ENCODE measurements at places on chromosomes 5 and 9. TPM values are rescaled to one million over a fixed set of nuclear protein-coding genes. Genes with fewer than 3 reads are reported as not detected.

DNA sequence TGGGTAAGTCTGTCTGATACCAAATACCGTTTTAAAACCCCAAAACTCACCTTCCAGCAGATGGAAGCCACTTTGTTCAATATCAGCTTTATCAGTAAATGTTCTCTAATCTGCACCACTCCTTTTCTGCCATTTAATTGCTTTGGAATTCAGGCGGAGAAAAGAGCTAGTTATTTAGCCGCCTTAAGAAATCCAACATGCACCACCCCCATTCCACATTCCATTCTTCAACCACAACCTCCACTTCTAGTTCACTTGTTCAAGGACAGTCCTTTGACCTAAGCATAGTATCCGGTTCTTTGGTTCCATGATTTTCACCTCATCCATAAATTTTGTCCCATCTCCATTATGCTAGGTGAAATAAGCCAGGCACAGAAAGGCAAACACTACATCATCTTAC, 240.1 kb downstream of the DNAH5 start:
- no peaks in the 10 kb centered on the region for H3K36me3 ChIP-seq
- no peak for DNase-seq
- no peak overlapping the region for H3K4me3 ChIP-seq
- H3K27ac ChIP-seq, result no peak overlapping the region
- H3K4me1 ChIP-seq, result peaks cover 3% of the 10 kb centered on the region

DNA sequence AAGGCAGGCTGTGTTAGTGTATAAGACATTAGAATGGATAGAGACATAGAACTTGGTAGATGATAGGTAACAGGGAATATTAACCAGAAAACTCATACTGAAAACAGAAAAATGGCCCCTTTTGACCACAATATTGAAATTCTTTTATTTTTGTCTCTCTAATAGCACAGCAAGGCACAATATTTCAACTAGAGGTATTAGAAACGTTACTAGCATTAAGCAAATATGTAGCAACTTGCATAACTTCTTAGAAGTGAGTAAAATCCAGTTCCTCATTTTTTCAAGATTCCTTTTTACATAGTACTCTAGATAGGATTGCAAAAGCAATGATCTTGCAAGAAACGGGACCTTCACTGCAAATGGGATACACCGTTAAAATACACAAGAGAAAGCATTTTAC, 102.7 kb upstream of the VCAN start:
- H3K36me3 ChIP-seq, result no peaks in the 10 kb centered on the region
- H3K4me1 ChIP-seq, result no peaks in the 10 kb centered on the region
- H3K27me3 ChIP-seq, result no peaks in the 10 kb centered on the region
- H3K4me3 ChIP-seq, result no peak overlapping the region
- H3K27ac ChIP-seq, result peak overlapping the region; percentile 9

GRCh38 chr5:154198611-154199230, 8.2 kb downstream of the GALNT10 start:
- H3K4me3 ChIP-seq, result no peak overlapping the region
- H3K27ac ChIP-seq, result no peak overlapping the region
- H3K4me1 ChIP-seq, result no peaks in the 10 kb centered on the region
- H3K27me3 ChIP-seq, result no peaks in the 10 kb centered on the region
- no peak for DNase-seq

DNA sequence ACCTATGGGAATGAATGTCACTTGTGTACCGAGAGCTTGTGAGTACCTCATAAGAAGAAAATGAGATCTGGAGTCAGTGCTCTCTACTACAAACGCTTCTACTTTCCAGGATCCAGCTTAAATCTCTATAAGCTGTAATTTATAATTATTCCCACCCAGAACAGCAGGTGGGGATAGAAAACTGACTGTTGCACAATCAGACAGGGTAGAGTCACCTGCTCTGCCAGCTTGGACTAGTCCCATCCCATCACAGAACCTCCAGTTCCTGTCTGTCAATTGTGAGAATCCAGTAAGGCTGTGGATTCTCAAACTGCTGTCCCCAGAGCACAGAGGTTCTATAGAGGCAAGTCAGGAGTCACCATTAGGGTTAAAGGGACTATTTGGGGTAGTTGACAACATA, 2.0 kb downstream of the SPINK7 start:
- no peak overlapping the region for H3K27ac ChIP-seq
- no peaks in the 10 kb centered on the region for H3K4me1 ChIP-seq
- no peaks in the 10 kb centered on the region for H3K36me3 ChIP-seq
- no peaks in the 10 kb centered on the region for H3K27me3 ChIP-seq

- DNase-seq, result no peak
- H3K27me3 ChIP-seq, result no peaks in the 10 kb centered on the region
- H3K4me1 ChIP-seq, result no peaks in the 10 kb centered on the region
- H3K36me3 ChIP-seq, result peaks cover 26% of the 10 kb centered on the region
Measured at GRCh38 chr9:100286257-100286656, 66.5 kb downstream of the TEX10 start.

DNA sequence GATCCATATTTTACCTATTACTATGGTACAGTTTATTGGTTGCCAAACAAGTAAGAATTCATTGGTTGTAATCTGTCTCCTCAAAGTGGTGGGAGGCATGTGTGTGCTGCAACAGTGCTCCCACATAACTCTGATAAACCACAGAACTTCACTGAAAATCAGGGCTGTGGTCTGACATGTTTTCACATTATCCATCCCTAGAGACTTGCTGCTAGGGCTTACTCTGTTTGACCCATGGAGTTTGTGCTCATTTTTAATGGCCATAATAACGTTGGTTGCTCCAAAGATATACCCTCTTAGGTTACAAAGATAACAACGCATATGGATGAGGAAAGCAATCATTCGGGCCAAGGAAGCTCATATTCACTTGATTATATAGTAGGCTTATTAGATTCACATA, 37.0 kb downstream of the HACD4 start:
- peaks cover 3% of the 10 kb centered on the region for H3K4me1 ChIP-seq
- H3K36me3 ChIP-seq, result no peaks in the 10 kb centered on the region
- no peaks in the 10 kb centered on the region for H3K27me3 ChIP-seq
- no peak overlapping the region for H3K4me3 ChIP-seq

GRCh38 chr5:105868038-105868780, 1802.5 kb downstream of the EFNA5 start:
- H3K27ac ChIP-seq, result no peak overlapping the region
- H3K27me3 ChIP-seq, result no peaks in the 10 kb centered on the region
- DNase-seq, result no peak

DNA sequence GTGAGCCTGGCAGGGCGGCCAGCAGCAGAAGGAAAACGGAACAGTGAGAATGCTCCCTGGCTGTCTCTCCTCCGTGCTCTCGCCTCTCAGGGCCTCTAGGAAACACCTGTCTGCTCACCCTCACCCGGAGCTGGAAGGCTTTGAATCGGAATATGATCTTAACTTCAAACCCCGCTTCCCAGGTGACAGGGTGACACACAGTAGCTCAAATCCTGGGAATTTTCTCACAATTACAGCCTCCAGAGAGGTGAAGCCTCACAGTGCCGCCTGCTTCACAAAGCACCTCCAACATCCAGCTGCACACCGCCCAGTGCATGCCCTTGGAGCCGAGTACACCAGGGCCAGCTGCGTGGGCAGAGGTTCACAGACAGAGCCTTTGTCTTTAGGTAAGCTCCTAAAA, 12.5 kb downstream of the SEC16A start:
- peaks cover 80% of the 10 kb centered on the region for H3K36me3 ChIP-seq
- no peaks in the 10 kb centered on the region for H3K27me3 ChIP-seq
- no peak for DNase-seq
- no peak overlapping the region for H3K27ac ChIP-seq
- H3K4me1 ChIP-seq, result no peaks in the 10 kb centered on the region

DNA sequence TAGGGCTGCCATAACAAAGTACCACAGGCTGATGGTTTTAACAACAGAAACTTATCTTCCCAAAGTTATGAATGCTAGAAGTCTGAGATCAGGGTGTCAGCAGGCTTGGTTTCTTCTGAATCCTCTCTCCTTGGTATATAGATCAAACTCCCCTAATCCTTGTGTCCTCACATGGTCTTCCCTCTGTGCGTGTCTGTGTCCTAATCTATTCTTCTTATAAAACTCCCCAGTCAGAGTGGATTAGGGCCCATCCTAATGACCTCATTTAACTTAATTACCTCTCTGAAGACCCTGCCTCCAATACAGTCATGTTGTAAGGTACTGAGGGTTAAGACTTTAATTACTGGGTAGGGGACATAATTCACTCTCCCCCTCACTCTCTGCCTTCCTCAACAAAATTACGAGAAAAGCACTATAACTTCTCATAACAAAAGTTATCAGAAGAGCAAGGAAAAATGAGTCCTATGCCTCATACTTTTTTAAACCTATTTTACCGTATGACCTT, 68.6 kb downstream of the DPYSL3 start:
- H3K4me3 ChIP-seq, result no peak overlapping the region
- DNase-seq, result no peak
- no peaks in the 10 kb centered on the region for H3K27me3 ChIP-seq
- no peaks in the 10 kb centered on the region for H3K36me3 ChIP-seq
- no peaks in the 10 kb centered on the region for H3K4me1 ChIP-seq
- H3K27ac ChIP-seq, result no peak overlapping the region

DNA sequence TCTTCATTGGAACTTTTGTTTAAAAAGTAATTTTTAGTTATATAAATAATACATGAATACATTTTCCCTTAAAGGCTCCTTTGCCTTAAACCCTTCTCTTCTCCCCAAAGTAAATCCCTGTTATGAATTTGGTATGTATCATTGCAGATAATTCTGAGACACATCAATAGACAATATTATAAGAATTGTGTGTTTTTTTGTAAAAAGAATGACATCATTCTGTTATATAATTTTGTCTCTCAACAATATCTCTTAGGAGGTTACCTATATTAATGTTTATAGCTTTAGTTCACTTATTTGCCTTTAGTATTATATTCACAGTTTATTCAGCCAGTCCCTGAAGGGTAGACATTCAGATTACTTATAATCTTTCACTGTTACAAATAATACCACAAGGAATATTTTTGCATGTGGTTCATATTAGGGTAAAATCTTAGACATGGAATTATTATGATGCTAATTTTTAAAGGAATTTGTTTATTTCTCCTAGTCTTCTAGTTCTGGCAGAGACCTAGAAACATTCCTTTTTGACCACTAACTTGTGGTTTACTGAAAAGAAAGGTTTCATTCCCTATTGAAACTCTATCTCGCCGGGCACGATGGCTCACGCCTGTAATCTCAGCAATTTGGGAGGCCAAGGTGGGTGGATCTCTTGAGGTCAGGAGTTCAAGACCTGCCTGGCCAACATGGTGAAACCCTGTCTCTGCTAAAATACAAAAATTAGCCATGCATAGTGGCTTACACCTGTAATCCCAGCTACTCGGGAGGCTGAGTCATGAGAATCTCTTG, 105.6 kb downstream of the KCTD16 start:
- no peak overlapping the region for H3K27ac ChIP-seq
- H3K36me3 ChIP-seq, result no peaks in the 10 kb centered on the region
- H3K4me1 ChIP-seq, result no peaks in the 10 kb centered on the region
- DNase-seq, result no peak
- H3K4me3 ChIP-seq, result no peak overlapping the region

- H3K27me3 ChIP-seq, result no peaks in the 10 kb centered on the region
- no peaks in the 10 kb centered on the region for H3K36me3 ChIP-seq
- peaks cover 23% of the 10 kb centered on the region for H3K4me1 ChIP-seq
- H3K27ac ChIP-seq, result no peak overlapping the region
- H3K4me3 ChIP-seq, result no peak overlapping the region
Measured at GRCh38 chr5:147836439-147836838, 5.0 kb upstream of the SPINK1 start.

DNA sequence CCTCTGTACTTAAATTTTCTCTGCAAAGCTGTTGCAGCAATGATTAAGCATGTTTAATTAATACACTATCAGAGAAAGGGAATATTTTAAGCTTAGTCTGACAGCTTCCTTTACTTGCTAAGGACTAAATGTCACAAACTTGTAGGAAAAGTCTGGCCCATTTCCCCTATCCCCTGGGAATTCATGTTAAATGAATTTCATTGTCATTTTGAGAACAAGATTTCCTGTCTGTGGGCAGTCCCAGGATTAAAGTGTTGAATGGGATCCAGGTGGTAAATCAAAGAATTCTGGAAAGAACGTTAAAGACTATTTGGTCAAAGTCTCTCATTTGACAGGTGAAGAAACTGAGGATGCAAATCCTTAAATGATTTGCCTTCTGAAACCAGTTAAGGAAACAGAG, 214.8 kb downstream of the MPDZ start:
- no peak for DNase-seq
- H3K4me1 ChIP-seq, result peaks cover 1% of the 10 kb centered on the region
- H3K27me3 ChIP-seq, result no peaks in the 10 kb centered on the region
- H3K27ac ChIP-seq, result no peak overlapping the region
- no peak overlapping the region for H3K4me3 ChIP-seq
- no peaks in the 10 kb centered on the region for H3K36me3 ChIP-seq

DNA sequence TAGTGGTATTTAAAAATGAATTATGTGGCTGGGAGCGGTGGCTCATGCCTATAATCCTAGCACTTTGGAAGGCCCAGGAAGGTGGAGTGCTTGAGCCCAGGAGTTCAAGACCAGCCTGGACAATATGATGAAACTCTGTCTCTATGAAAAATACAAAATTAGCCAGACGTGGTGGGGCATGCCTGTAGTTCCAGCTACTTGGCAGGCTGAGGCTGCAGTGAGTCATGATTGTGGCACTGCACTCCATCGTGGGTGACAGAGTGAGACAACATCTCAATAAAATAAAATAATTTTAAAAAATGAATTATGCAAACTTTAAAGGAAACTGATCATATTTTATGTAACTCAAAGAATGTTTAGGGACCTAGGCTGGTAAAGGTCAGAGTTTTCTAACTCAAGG, 310.8 kb upstream of the DMRT1 start:
- H3K36me3 ChIP-seq, result no peaks in the 10 kb centered on the region
- H3K4me3 ChIP-seq, result no peak overlapping the region
- no peak overlapping the region for H3K27ac ChIP-seq
- H3K27me3 ChIP-seq, result no peaks in the 10 kb centered on the region

- peaks cover 15% of the 10 kb centered on the region for H3K4me1 ChIP-seq
- H3K27ac ChIP-seq, result no peak overlapping the region
- no peaks in the 10 kb centered on the region for H3K36me3 ChIP-seq
- H3K4me3 ChIP-seq, result no peak overlapping the region
- no peak for DNase-seq
- no peaks in the 10 kb centered on the region for H3K27me3 ChIP-seq
Measured at GRCh38 chr9:27626244-27627187, 53.2 kb upstream of the C9orf72 start.

GRCh38 chr9:79360387-79361347, 211.1 kb upstream of the TLE4 start:
- no peak overlapping the region for H3K4me3 ChIP-seq
- no peaks in the 10 kb centered on the region for H3K27me3 ChIP-seq
- no peak for DNase-seq
- H3K27ac ChIP-seq, result no peak overlapping the region
- H3K4me1 ChIP-seq, result no peaks in the 10 kb centered on the region
- no peaks in the 10 kb centered on the region for H3K36me3 ChIP-seq

DNA sequence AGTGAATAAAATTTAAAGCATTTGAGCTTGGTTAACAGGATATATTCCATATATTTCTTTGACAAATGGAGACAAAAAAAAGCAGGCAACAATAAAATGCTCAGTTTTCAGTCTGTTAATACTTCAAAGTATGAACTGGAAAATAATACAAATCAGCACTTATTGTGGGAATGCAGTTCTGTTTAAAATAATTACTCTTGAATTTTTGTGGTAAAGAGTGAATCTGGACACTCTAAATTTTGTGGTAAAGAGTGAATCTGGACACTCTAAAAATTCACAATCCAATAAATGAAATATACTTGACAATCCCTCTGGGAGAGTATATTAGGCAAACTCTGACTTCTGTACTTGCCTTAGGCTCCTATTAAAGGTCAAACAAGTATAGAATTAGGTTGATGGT, 141.9 kb upstream of the RASA1 start:
- H3K4me1 ChIP-seq, result no peaks in the 10 kb centered on the region
- H3K27ac ChIP-seq, result no peak overlapping the region
- no peak overlapping the region for H3K4me3 ChIP-seq
- no peaks in the 10 kb centered on the region for H3K27me3 ChIP-seq

The FUBP3 gene
- 26.5 TPM for total RNA-seq

The NR5A1 gene
- not detected for total RNA-seq

The GRXCR2 gene
- not detected for total RNA-seq

The MSANTD3 gene
- 5.9 TPM for total RNA-seq

The PCDHA10 gene
- under 0.01 TPM for total RNA-seq

The SEMA6A gene
- 4.2 TPM for total RNA-seq
